ENCODE measurements at places on chromosomes 4 and X. TPM values are rescaled to one million over a fixed set of nuclear protein-coding genes. Genes with fewer than 3 reads are reported as not detected.

DNA sequence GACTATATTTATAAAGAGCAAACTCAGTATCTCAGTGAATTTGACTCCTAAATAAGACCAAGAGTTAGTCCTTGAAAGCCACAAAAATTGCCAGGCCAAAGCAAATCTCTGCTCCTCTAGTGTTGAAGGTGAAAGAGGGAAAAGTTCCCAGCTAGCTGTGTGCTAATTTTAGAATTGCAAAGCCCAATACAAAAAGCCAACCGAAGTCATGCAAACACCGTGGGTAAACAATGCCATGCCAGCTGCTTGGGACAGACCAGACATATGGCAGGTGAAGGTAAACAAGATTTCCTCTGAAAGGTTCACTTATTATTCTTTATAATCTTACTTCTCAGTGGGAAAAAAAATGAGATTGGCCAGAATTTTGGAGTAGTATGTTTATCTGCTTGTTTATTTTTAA is 80.5 kb upstream of the LNX1 start:
- peaks cover 11% of the 10 kb centered on the region for H3K27me3 ChIP-seq
- H3K4me1 ChIP-seq: no peaks in the 10 kb centered on the region
- no peak overlapping the region for H3K27ac ChIP-seq

- H3K27me3 ChIP-seq: no peaks in the 10 kb centered on the region
- no peaks in the 10 kb centered on the region for H3K36me3 ChIP-seq
- no peak for DNase-seq
- no peak overlapping the region for H3K27ac ChIP-seq
- no peak overlapping the region for H3K4me3 ChIP-seq
These were observed 9.4 kb downstream of the FAM53A start for GRCh38 chr4:1674682-1675081.

DNA sequence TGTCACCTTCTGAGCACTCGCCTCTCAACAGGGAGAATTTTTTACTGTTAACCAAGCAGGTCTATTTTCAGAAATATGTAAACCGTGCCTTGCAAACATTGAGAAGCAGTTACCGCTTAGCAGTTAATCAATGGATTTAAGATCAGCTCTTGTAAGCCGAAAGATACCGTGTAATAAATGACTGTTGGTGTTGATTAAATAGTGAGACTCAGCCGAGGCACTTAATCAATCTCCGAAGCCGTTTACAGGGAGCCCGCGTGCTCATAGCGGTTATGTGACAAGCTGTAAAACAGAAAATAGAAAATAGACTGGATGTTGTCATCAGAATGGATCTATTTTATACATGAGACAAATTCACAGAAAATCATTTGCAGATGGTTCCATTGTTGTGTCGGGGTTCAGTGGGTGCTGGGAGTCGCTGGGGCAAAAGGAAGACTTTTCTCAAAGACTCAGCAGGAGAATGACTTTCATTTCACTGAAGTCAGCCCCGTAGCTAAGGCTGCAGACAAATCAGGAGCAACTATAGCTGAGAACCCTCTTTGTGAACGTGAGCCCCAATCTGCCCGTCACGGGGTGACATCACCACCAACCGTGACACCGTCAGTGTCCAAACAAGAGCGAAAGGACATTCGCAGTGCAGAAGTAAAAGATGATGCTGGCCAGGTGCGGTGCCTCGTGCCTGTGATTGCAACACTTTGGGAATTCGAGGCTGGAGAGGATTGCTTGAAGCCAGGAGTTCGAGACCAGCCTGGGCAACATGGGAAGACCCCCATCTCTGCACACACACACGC is 275.3 kb downstream of the CRLF2 start:
- no peak overlapping the region for H3K27ac ChIP-seq
- H3K27me3 ChIP-seq: peaks cover 27% of the 10 kb centered on the region
- no peak for DNase-seq
- H3K4me3 ChIP-seq: no peak overlapping the region
- peaks cover 5% of the 10 kb centered on the region for H3K4me1 ChIP-seq

DNA sequence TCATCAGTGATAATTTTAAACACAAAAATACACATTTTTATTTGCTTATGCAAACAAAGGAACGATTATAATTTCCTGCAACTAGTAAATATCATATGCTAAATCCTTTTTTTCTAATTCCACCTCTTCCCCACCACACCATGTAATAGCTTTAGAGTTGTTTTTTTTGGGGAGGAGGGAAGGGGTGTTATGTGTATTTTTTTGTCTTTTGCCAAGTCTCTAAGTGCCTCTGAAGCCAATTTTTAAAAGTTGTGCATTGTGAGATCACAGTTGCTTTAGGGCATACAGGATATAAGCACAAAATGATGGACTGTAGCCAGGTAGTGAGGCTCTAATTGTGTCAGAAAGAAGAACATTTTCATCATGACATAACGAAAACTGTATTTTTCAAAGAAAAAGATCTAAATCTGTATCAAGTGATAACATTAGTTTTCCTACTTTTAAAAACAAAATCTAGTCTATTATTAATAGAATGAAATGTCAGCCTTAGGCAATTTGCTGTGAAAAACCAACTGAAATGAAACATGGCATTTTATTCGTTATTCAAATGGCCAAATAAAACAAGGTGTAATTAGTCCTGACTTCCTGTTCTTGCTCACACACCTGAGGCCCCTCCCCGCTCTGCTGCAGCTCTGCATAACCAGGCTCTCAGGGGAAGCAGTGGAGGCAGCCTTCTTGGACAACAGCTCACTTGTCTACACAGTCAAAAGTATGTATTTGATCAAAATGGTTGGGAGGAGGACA is 157.4 kb downstream of the PALLD start:
- H3K4me1 ChIP-seq: no peaks in the 10 kb centered on the region
- H3K36me3 ChIP-seq: no peaks in the 10 kb centered on the region
- DNase-seq: no peak
- H3K4me3 ChIP-seq: no peak overlapping the region

- H3K4me3 ChIP-seq: no peak overlapping the region
- DNase-seq: no peak
- H3K36me3 ChIP-seq: no peaks in the 10 kb centered on the region
- no peaks in the 10 kb centered on the region for H3K27me3 ChIP-seq
These were observed 53.1 kb upstream of the GLRA2 start for GRCh38 chrX:14476205-14476604.

- DNase-seq: no peak
- H3K27ac ChIP-seq: no peak overlapping the region
- H3K27me3 ChIP-seq: no peaks in the 10 kb centered on the region
- no peak overlapping the region for H3K4me3 ChIP-seq
These were observed 37.4 kb upstream of the SLC10A4 start for GRCh38 chr4:48445704-48446103.

DNA sequence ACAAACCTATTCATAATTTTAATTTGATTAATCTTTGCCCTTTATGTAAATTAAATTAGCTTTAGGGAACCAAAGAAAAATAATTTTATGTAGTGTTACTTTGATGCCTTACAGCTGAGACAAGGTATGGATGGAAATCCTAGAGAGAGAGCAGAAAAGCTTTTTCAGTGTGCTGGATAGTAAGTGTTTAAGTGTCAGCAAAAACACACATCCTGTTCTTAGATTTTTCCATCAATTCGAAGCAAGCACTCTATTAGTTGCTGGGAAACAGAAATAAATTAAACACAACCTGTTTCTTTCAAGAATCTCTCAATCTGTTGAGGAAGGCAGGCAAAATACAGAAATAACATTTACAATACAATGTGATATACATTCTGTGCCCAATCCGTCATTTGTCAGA is 327.8 kb downstream of the GALNTL6 start:
- no peak for DNase-seq
- no peak overlapping the region for H3K27ac ChIP-seq
- H3K36me3 ChIP-seq: no peaks in the 10 kb centered on the region
- no peak overlapping the region for H3K4me3 ChIP-seq
- no peaks in the 10 kb centered on the region for H3K4me1 ChIP-seq

DNA sequence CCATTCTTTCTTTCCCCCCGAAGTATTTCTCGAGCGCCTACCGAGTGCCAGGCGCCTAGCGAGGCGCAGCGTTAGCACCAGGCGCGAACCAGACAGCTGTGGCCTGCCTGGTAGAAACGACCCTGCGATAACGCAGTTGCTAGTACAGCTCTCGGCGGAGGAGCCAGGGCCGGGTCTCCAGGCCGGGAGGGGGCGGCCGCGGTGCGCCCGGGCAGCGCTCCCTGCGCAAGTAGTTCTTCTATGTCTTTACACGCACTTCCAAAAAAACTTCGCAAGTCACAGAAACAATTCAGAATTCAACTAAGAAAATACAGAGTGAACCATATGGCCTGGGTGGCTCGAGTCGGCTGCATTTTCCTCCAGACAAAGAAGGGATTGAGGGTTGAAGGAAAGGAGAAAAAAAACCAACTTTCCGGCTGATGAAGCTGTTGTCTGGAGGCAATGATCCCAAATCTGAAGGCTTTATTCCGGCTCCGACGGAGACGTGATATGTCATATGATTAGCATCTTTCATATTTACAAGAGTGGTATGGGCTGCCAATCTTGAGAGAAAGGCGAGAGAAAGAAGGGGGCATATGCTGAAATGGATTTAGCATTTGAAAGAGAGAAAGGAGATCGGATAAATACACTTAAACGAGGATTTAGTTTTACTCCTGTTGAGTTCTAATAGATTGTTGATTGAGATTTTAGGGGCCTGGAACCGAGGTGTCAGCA is 7.2 kb upstream of the NEUROG2 start:
- DNase-seq: no peak
- H3K4me1 ChIP-seq: peaks cover 33% of the 10 kb centered on the region
- peaks cover 13% of the 10 kb centered on the region for H3K36me3 ChIP-seq
- no peak overlapping the region for H3K27ac ChIP-seq

- H3K4me1 ChIP-seq: peaks cover 29% of the 10 kb centered on the region
- DNase-seq: no peak
- no peaks in the 10 kb centered on the region for H3K27me3 ChIP-seq
- no peak overlapping the region for H3K4me3 ChIP-seq
- H3K36me3 ChIP-seq: no peaks in the 10 kb centered on the region
- no peak overlapping the region for H3K27ac ChIP-seq
These were observed 83.4 kb downstream of the TMEM164 start for GRCh38 chrX:110086162-110086915.

PHOX2B gene
- not detected for polyA plus RNA-seq

RAB40AL gene
- polyA plus RNA-seq: not detected

DNA sequence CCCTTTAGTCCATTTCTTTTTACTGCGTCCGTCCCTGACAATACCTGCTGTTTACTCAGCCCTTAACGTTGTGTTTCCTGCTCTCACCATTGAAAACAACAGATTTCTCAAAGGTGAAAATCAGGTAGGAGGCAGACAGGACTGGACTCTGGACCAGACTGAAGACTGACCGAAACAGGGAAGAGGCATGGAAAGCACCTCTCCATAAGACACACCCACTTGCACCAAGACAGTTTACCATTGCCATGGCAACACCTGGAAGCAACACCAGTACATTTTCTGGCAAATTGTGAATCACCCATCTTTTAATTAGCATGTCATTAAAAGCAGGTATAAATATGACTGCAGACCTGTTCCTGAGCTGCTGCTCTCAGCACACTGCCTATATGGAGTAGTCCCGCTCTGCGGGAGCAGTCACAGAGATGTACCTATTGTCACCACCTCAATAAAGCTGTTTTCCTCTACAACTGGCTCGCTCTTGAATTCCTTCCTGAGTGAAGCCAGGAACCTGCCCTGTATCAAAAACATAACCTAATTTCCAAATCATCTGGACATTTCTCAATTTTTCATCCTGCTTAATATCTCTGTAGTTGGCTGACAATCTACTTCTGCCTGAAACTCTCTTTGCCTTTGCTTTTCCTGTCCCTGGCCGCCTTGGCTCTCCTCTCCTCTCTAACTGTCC is 117.0 kb downstream of the RNF150 start:
- no peaks in the 10 kb centered on the region for H3K27me3 ChIP-seq

DNA sequence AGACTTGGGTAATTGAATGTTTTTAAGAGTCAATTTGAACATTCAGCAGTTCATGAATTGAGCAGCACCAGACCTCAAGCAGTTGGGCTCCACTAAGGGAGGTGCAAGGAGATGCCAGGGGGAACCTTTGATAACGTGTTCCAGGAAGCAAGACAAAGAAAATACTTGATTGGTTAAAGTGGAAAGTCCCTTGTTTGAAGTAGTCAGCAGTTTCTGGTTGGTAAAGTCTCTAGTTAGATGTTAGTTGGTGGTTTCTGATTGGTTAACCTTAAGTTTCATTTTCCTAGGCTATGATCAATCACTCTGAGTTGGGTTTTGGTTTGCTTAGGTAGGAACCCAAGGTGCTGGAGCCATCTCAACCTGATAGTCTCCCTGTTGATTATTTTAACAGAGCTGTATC is 4.0 kb downstream of the HERC6 start:
- peaks cover 14% of the 10 kb centered on the region for H3K4me1 ChIP-seq
- H3K27ac ChIP-seq: no peak overlapping the region
- DNase-seq: peak; percentile 12
- H3K4me3 ChIP-seq: no peak overlapping the region
- H3K36me3 ChIP-seq: peaks cover 12% of the 10 kb centered on the region
- H3K27me3 ChIP-seq: no peaks in the 10 kb centered on the region

DNA sequence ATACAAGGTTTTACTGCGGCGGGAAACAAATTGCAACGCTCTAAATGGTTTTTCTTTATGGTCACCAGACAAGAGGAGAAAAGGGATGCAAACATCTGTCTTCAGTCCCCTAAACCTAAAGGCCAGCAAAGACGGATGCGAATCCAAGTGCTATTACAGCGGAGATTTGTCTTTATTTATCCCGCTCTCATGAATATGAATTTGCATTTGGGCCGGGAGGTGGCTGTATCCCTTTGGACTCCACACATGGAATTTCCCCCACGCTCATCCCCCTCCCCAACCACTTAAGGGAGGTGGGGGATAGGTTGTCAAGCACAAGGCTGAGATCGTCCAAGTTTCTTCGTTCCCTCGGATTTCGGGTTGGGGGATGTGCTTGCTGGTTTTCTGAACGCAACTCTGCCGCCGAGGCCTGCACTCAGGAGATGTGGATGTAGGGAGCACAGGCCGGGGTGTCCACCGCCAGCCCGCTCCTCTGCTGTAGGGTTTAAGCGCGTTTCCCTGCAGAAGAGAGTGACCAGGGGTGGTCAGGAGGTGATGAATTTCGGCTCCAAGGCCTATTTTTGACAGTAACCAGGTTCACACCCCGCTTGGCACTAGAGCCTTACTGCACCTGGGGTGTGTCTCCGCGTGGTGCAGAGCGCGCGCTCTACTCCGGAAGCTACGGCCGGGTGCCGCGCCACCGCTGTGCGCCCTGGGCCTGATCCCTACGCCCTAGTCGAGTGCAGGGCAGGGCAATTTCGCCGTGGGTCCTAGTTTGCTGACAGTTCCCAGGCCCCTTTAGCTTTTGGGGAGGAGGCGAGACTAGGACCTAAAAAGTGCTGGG is 2.3 kb upstream of the PHOX2B start:
- H3K27ac ChIP-seq: no peak overlapping the region
- H3K4me1 ChIP-seq: no peaks in the 10 kb centered on the region
- no peak for DNase-seq
- H3K4me3 ChIP-seq: no peak overlapping the region
- peaks cover 63% of the 10 kb centered on the region for H3K27me3 ChIP-seq

LUZP4 gene
- not detected for polyA plus RNA-seq

DNA sequence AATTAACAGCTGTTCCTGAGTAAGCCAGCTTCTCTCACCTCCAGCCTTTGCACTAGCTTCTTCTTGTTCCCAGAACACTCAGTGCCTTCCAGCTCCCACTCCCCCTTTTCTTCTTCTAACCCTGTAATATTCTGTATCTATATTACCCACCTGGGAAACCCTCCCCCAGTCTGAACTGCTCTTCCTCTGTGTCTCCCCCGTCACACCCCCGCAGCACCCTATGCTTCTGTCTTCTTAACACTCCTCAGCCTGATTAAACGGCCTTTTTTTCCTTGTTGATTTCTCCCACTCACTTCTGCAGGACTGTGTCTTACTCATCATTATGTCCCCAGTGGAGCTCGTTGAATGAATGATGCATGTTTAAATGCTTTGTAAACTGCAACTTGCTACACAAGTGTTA is 9.0 kb upstream of the LONRF3 start:
- H3K4me3 ChIP-seq: no peak overlapping the region
- no peaks in the 10 kb centered on the region for H3K4me1 ChIP-seq
- H3K36me3 ChIP-seq: no peaks in the 10 kb centered on the region
- DNase-seq: no peak
- no peak overlapping the region for H3K27ac ChIP-seq

TMEM164 gene
- polyA plus RNA-seq: 2.4 TPM
